ENCODE measurements at places on chromosomes 6 and 20.

- DNase-seq, result no peak
Observed at GRCh38 chr6:80501636-80502035, 395.2 kb downstream of the BCKDHB start.

DNA sequence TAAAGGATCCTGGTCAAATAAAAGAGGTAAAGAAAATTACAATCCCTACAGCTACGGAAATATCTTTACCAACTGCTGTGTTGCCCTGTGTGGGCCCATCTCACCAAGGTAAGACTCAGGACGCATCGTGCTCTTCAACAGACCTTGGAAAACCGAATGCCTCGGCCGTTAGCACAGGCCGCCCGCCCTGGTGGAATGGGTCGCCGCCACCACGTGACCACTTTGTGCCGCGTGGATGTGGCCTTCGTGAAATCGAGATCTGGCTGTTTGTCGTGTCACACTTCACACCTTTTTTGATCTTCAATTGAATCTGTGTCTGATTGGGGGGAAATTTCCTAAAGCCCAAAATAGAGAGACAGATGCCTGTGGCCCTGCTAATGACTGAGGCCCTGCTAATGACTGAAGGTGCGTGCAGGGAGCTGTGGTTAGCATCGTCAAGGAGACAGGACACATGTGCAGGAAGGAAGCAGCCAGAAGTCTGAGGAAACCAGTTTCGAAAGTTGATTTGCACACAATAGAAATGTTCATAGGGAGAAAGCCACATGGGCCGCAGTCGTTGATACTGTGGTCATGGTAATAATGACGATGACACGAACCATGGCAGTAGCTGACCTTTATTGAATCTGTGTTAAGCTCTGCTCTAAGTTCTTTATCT, 175.7 kb upstream of the SNX9 start:
- DNase-seq, result no peak

- DNase-seq, result peak; percentile 23
Observed at GRCh38 chr6:87660226-87660911, 41.7 kb downstream of the AKIRIN2 start.

- no peak for DNase-seq
Observed at GRCh38 chr6:116380346-116380745, 9.6 kb downstream of the DSE start.

DNA sequence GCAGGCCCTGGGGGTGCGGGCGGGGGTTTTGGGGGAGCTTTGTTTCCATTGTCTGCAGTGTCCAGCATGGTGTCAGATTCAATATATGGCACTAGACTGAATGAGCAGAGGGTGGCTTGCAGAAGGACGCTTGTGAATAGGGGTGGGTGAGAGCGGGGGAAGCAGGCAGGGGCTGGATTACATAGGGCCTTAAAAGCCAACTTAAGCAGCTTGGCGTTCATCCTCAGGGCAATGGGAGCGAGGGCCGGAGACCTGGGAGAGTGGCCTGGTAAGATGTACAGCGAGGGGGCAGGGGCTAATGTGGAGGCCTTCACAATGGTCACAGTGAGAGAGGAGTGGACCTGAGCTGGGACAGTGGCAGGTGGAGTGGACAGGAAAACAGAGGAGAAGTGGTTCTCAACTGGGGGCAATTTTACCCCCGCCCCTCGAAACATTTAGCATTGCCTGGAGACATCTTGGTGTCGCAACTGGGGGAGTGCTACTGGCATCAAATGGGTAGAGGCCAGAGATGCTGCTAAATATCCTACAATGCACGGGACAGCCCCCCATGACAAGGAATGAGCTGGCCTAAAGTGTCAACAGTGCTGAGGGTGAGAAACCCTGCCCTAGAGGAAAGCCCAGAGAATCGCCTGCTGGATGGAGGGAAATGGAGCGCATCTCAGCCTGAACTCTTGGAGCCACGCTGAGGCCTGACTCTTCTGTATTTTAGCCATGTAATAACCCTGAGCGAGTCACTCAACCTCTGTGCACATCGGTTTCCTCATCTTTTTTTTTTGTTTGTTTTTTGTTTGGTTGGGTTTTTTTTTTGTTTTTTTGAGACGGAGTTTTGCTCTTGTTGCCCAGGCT, 15.1 kb upstream of the BAK1 start:
- DNase-seq, result peak; percentile 55

DNA sequence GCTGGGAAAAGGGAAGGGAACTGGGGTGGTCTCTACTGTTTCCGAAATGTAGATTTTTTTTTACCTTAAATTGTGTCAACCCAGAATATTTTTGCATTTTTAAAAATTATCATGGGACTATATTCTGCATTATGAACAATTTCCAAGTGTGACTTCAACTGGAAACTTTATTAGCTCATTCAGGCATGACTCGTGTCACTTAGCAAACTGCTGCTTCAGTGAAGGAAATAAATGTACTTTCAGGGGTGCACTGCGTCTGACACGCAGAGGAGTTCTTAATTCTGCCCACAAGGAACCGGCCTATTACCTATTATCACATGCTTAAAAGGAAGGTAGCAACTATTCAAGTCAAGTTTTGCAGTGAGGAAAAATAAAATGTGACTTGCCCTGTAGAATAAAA, 291.3 kb upstream of the PRDM1 start:
- DNase-seq, result no peak

DNA sequence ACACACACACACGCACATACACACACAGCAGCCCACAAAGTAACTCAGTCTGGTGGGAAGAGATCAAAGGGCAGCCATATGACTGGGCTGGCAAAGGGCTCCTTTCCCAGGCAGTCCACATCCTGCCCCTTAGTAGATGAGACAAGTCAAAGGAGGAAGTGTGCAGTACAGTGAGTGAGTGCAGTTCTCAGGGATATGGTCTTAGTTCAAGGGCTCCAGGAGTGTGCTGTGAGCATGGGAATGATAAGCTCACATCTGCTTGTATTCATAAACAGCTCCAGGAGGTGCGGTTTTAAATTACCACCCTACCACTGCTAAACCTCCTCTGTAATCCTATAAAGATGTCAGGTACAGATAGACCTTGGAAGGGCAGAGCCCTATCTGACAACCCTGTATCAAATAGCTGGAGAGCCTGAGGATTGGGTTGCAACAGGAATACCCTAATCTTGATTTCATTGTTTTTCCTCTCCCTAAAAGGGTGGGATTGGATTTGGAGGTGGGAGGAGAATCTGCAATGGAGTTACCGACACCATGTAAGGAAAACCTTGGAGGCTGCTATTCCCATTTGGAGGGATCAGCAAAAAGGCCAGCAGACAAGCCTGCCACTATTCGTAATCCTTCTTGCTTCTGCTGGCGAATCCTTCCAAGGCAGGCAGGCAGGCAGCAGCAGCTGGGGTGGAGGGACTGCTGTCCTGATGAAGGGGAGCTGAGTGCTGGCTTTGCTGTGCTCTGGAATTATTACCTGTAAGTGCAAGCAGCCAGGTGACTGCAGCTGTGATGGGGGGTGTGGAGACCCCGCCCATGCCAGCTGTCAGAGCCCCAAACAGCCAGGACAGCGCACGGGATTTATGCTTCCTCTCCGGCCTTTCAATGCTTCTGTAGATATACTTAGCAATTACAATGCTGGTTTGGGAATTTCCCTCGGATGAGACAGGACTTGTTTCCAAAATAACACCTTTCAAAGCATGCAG, 342.7 kb downstream of the PRL start:
- DNase-seq, result peak; percentile 60

GRCh38 chr6:169160855-169161560, 92.6 kb downstream of the THBS2 start:
- DNase-seq, result no peak

DNA sequence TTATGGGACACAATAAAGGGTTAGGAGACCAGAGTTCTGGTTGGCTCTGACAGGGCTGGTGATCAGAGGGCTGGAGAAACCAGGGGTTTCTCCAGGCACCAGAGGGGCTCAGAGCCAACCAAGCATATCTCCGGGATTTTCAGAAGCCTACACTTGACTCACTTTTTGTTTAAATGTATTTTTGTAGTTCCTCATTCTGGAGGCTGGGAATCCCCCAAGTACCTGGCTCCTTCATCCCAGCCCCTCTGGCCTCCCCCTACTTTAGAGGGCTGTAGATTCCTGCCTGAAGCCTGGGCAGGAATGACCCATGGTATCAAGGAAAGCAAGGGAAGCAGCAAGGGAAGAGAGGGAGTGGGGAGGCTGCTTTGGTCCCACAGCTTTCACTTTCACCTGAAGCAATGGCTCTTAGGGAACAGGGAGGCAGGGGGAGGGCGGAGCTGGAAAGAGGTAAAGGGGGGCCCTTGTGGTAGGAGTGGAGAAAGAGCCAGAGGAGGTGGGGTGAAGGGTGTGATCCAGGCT, 973 bp downstream of the CD40 start:
- peak; percentile 41 for DNase-seq

GRCh38 chr6:17494177-17494576, 100.8 kb downstream of the CAP2 start:
- DNase-seq, result no peak

- DNase-seq, result no peak
Observed at GRCh38 chr6:14634072-14634471, 516.5 kb downstream of the CD83 start.

DNA sequence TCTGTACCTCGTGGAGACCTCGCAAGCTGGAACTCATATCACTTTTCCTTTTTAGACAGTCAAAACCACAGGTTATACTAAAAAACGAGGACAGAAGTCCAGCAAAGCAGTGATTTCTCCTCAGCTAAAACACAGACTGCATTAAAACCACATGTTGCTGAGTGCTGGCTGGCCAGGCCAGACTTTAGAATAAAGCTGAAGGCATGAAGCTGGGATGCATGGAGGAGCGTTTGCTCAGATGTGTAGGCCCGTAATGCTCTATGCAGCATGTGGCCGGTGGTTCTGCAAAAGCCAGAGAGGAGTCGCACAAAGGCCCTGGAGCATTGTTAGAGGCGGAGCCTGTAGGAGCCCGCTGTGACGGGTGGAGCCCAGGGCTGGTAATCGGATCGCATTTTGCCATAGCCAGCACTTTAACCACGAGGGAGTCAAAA, 83.6 kb downstream of the SMOC2 start:
- DNase-seq, result no peak

- DNase-seq, result no peak
Observed at GRCh38 chr6:25975923-25976560, 13.4 kb downstream of the TRIM38 start.

DNA sequence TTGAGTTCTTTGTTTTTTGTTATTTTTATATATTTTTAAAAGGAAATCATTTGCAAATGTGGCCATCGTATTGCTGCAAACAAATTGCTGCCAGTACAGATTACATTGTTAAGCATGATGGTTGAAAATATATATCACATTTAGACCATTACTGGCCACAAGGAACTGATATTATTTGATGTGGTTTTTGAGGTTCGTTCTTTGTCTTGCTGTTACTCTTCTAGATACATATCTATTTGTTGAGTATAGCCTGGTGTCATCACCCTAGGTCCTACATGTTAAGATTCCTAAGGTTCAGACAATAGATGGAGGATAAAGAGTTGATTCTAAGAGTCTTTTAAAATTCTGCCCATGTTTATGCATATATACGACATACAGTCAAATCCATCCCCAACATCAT, 306.0 kb downstream of the FARS2 start:
- DNase-seq, result no peak

DNA sequence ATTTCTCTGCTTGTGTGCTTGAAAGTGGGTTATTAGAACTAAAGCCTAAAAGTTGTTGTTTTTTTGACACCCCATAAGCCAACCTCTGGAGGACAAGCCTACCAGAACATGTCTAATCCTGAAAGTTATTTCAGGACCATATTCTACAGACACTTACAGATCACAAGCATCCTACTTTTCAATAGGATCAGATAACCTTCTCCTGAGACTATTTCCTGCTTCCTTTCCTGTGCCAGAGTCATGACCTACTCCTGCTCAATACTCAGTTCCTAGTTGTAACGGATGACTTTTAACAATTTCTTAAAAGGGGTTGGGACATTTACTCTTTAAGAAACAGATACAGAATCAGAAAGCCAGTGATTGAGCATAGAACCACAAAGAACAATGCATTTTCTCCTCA, 5.3 kb upstream of the FILIP1 start:
- no peak for DNase-seq

All from RCC 7860 (cell line).